ENCODE measurements at places on chromosomes 11 and 22.

DNA sequence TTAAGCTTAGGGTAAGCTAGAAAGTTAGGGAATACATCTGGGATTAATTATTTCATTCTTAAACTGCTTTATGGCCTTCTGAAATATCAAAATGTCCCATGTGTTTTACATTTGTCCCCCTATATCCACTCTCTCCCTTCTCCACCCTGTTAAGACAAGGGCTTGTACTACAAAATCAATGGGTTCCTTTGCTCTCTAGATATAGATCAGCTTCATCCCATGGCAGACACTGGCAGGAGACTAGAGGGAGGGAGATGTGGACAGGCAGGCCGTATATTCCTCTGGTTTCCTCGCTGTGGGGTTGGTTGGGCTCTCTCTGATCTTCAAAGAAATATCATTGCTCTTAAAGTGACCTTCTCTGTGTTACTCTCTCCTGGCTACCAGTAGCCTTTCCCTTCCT, 1281.0 kb downstream of the LRRC4C start:
- no peak for DNase-seq

DNA sequence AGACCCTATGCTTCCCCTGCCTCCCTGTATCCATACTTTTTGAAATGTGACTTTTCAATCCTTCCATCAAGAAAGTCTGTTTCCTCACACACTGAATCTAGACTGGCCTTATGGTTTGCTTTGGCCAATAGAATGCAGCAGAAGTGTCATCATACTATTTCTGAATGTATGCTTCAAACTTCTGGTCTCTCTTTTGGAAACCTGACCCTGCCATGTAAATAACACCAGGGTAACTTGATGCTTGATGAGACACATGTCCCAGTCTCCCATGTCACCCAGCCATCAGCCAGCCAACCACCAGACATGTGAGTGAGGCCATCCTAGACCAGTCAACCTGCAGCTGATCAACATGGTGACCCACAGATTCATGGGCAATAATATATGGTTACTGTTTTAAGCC, 29.7 kb upstream of the CAVIN3 start:
- DNase-seq, result no peak

GRCh38 chr11:128052912-128053641, 534.3 kb downstream of the ETS1 start:
- no peak for DNase-seq

GRCh38 chr22:41762980-41763779, 37.3 kb upstream of the CCDC134 start:
- peak; percentile 35 for DNase-seq

DNA sequence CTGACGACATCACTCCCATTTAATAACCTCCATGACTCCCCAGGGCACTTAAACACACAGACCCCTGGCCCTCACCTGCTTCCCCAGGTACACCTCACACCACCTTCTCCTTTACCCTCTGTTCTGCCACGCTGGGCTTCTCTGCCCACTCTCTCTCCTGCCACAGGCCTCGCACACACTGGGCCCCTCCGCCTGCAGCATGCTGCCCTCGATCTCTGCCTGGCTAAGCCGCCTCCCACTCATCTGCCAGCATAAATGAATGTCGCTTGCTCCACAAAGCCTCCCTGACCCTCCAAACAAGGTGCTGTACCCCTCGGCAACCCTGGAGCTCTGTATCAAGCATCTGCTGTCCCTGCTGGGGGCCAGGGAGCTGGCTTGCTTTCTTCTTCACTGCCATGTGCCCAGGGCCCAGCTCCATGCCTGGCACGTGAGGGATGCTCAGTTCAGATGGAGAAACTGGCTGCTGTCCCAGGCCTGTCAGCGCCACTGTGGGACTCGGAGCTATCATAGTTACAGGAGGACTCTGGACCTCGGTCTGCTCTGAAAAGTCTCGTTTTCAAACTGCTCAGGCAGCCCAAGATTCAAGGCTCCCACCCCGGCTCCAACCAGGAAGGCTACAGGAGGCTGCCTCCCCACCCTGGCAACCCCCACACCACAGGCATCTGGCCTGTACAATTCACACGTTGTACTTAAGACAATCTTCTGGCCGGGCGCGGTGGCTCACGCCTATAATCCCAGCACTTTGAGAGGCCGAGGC, 11.9 kb downstream of the TTLL1 start:
- DNase-seq, result no peak

DNA sequence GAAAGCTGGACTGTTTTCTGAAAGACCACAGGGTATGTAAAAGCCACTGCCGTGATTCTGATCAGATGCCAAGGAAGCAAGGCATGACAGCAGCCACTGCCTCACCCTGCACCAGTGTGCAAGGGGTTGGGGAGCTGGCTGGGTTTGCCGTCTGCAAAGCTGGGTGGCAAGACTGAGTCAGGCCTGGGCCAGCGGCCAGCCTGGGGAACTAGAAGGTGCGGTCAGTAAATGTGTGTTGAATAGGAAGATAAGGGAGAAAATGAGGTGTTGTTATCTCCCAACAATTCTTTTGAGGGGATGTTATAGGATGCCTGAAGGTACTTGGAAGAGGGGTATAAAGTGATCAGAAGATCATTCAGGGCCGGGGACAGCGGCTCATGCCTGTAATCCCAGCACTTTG, 8.0 kb downstream of the VSTM5 start:
- DNase-seq, result no peak

DNA sequence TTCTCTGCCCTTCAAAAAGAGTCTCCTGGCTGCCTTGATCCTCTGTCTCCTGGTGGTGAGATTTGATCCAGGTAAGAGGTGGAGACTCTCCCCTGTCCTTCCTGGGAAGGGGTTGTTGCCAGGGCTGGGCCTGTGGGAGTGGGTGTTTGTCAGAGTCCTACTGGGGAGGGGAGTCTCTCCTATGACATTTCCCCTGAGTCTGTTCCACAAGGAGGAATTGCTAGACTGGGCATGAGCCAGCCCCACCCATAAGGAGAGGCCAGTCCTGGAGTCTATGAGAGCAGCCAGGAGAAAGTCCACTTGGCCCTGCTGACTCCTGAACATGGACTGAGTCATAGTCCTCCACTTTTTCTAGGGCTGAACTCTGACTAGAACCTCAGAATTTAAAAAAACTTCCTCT, 7.4 kb downstream of the PEX26 start:
- no peak for DNase-seq

- DNase-seq, result no peak
Observed at GRCh38 chr11:109093354-109093753, 328.6 kb upstream of the C11orf87 start.

- no peak for DNase-seq
Observed at GRCh38 chr11:11458485-11458884, 105.4 kb upstream of the CSNK2A3 start.

DNA sequence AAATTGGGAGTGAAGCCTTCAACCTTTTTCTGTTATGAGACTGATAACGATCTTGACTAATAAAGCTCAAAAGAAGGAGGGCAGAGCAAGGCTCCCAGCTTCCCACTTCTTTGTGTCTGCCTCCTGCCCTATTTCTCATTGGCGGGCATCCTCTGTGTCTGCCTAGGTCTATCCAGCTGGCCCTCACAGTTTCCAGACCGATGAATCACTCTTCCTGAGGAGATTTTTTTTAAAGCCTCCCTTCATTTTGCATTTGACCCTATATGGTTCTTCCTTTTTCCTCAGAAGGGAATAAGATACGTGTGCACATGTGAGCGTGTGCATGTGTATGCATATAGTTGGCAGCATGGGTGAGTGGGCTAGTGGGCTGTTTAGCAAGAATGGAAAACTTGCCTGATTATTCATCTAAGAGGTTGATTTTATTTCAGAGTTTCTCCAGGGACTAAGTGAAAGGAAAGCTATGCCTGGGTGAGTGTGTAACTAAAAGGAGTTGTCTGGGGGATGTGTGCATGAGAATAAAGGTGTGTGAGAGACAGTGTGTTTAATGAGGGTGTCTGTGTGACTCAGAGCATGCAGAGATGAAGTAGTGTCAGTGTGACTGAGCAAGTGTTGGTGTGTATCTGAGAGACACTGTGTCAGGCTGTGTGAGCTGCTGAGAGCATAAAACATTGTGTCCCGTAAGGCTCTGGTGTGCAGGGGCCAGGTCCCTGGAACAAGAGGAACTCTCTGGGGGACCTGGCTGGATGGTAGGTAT, 12.2 kb downstream of the PHLDB1 start:
- DNase-seq, result no peak

GRCh38 chr22:38009000-38009806, 24.8 kb upstream of the SOX10 start:
- no peak for DNase-seq

GRCh38 chr22:47402876-47403525, 640.6 kb downstream of the TBC1D22A start:
- DNase-seq, result no peak

- no peak for DNase-seq
Observed at GRCh38 chr11:34633990-34634693, 13.2 kb downstream of the EHF start.

GRCh38 chr11:9733212-9733611, 69.3 kb downstream of the SWAP70 start:
- no peak for DNase-seq

DNA sequence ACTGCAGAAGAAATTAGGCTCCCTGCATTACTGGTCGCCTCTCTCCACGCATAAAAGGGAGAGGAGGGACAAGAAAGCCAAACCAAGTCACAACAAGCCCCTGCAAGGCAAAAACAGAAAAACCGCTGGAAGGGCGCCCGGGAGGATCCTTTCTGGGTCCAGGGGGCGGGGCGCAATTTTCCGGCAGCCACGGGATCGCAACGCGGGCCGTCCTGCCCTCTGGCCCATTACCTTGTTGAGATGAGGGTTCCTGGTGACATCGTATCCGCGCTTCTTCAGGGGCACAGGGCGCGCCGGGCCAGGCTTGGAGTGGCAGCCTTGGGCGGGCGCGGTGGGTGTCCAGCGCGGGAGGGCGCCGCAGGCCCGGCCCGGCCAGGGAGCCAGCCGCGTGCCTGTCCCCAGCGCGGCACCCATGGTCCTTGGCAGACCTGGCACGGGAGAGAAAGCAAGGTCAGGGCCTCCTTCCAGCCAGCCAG, 847 bp downstream of the ME3 start:
- peak; percentile 28 for DNase-seq

- DNase-seq, result no peak
Observed at GRCh38 chr11:10087186-10087922, 206.7 kb downstream of the SBF2 start.

DNA sequence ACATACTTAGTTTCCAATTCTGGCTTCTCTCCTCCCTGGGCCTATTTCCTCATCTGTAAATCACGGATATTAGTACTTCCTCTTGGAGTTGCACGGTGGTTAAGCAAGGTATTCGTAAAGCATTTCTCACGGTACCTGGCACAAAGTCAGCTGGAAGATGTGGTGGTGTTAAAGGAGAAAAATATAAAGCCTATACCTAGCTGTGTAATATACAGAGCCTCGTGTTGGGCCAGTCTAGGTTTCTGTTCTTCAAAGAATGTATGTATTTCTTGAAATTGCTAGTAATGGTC, 47.2 kb downstream of the DBX1 start:
- no peak for DNase-seq

DNA sequence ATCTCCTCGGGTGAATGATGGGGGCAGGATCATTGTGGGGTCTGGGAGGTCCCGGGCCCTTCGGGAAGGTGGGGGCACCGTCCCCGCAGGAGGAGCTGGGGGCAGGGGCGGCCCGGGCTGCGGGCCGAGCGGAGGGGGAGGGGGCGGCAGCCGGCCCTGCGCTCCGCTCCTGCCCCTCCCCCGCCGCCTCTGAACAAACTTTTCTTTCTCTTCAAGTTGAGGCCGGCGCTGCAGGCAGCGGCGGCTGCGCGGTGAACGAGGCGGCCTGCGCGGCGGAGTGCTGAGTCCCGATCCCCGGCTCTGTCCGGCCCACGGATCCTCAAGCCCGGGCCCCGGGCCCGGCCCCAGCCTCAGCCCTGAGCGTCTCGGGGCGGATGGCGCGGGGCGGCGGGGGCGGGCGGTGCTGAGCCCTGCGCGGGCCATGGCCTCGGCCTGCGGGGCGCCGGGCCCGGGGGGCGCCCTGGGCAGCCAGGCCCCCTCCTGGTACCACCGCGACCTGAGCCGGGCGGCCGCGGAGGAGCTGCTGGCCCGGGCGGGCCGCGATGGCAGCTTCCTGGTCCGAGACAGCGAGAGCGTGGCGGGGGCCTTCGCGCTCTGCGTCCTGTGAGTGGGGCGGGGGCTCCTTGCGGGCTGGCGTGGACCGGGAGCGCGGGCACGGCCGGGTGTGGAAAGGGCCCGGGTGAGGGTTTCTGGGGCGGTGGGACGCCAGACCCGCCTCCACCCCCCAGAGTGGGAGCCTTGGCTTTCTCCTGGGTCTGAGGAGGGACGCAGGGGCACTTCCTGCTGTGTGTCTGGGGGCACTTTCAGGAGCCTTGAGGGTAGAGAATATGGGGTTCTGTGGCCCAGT, at the start of gene INPPL1:
INPPL1 (plus strand) TSS at position 204 of the 847 bp plus-strand sequence; CDS start at position 422, 218 bp downstream.
- peak; percentile 58 for DNase-seq

GRCh38 chr11:1564535-1565172, 7.4 kb downstream of the DUSP8 start:
- no peak for DNase-seq

DNA sequence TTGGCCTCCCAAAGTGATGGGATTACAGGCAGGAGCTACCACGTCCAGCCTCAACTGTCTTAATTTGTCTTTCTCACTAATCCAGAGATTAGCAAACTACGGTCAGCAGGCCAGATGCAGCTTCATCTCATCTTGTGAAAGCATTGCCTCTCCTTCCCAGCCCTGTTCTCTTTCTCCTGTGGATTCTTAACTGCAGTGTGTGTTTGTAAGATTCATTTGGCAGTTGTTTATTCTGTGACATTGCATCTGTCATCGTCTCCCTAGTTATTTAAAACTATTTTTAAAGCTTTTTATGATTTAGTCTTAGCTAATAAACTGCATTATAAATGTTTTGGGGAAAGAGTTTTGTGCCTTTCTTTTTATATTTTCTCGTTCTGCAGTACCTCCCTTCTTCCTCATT, 29.2 kb downstream of the RNF169 start:
- no peak for DNase-seq

GRCh38 chr11:33207408-33207985, 46.2 kb upstream of the CSTF3 start:
- DNase-seq, result no peak

GRCh38 chr11:81979448-81979847, 754.2 kb downstream of the FAM181B start:
- DNase-seq, result no peak

GRCh38 chr22:26648528-26649388, 8.6 kb upstream of the MIAT start:
- no peak for DNase-seq

DNA sequence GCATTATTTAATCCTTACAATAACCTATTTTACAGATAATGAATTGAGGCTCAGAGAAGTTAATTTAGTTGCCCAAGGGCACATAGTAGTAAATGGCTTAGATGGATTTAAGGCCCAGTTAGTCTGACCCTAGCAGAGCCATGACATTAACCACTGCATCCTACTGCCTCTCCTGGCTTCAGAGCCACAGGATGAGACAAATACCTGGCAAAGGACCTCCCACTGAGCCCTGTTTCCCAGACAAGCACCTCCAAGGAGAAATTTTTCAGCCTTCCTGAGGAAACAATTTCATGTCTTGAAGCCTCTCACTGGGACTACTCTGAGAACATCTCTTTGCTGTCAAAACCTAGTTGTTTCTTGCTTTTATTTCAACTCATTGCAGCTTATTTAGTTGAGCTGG, 28.4 kb downstream of the IZUMO1R start:
- DNase-seq, result no peak
